Tibial nerve (tissue), 4 donors: ENCODE measurements at places on chromosomes 13 and 19.

GRCh38 chr19:54137699-54138488 is at the start of gene CNOT3:
CNOT3 (plus strand) TSS chr19:54137762; CDS start chr19:54142979, 5,217 bp downstream.
- no peak for DNase-seq

- DNase-seq: no peak
These were observed 1.5 kb downstream of the ONECUT3 start for GRCh38 chr19:1754636-1755466.

DNA sequence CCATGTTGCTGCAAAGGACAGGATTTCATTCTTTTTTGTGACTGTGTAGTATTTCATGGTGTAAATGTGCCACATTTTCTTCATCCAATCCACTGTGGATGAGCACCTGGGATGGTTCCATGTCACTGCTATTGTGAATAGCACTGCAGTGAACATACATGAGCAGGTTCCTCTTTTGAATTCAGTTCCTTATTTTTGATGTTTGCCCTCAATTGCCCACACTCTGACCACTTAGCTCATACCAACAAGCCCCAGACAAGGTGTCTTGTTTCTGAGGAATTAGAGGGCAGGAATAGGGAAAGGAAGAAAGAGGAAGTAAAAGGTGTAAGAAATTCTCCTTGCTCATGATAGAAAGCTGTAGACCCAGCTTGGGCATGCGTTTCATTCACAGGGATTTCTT is 244.2 kb upstream of the ZNF507 start:
- no peak for DNase-seq

GRCh38 chr19:18853755-18854427 is 22.1 kb downstream of the UPF1 start:
- no peak for DNase-seq
